Foreskin keratinocyte (primary cell): ENCODE measurements at places on chromosomes 16 and 17.
A peak's percentile ranks its signal among the peaks of the same experiment; 100 is the strongest.

DNA sequence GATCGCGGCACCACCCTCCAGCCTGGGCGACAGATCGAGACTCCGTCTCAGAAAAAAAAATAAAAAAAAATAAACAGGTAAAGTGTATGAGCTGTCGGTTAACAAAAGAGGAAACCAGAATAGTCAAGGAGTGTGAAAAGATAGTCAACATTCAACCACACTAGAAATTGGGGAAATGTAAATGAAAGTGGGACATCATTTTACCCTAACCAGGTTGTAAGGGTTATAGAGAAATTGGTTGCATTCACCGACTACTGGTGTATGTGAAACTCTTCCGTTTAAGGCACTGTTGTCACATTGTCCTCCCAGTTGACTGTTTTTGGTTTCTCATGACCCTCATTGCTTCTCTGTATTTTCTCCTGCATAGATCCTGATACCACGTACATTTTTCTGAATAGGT, 62.8 kb downstream of the RABEP1 start:
- DNase-seq: no peak

DNA sequence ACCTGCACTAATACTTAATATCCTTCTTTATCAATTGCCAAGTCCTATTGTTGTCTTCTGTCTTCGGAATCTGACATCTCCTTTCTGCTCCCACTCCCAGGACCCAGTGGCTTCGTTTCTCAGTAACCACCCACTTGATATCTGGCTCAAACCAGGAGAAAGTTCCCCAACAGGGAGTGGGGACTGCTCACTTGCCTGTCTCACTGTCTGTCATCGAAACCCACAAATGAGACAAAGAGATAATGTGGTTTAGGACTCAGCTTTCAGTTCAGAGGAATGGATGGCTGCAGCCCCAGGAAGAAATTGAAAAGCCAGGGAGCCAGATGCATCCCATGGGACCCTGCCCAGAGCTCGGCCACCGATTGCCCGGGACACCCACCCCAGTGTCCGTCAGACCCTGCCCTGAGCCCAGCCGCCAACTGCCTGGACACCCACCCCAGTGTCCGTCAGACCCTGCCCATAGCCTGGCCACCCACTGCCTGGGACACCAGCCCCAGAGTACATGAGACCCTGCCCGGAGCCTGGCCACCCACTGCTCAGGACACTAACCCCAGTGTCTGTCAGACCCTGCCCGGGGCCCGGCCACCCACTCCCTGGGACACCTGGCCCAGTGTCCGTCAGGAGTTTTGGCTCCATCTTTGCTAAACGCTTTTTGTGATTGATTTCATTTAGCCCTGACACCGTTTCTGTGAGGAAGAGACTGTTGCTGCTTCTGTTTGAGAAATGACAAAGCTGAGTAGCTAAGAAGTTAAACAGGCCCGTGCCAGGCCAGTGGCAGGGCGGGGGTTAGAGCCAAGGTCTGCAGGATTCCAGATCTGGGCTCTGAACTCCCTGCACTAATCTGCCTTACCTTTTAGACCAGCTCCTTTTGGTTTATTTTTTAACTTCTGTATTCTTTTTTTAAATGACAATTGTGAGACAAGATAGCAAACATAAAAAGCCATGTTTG, 251.4 kb downstream of the PHKB start:
- no peak for DNase-seq

- DNase-seq: no peak
Observed at GRCh38 chr16:49698931-49699840, 156.7 kb downstream of the ZNF423 start.

DNA sequence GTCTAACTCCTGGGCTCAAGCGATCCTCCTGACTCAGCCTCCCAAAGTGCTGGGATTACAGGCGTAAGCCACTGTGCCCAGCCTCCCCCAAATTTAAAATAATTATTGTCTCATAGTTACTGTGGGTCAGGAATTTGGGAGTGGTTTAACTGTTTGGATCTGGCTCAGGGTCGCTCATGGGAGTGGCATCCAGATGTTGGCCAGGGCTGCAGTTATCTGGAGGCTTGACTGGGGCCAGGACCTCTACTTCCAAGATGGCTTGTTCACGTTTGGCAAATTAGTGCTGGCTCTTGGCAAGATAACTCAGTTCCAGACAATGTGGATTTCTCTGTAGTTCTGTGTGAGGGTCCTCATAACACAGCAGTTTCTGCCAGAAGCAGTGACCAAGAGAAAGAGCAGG, 8.0 kb downstream of the TEN1 start:
- DNase-seq: no peak

GRCh38 chr17:63966646-63967264, 6.0 kb downstream of the SCN4A start:
- DNase-seq: no peak

DNA sequence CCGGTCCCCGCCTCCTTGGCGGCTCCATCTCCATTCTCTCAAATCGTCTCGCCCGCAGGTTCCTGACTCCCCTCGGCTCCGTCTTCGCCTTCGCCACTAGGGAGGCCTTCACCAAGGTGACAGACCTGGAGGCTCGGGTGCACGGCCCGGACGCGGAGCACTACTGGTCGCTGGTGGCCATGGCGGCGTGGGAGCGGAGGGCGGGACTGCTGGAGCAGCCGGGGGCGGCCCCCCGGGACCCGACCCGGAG, 862 bp downstream of the GLTPD2 start:
- no peak for DNase-seq

DNA sequence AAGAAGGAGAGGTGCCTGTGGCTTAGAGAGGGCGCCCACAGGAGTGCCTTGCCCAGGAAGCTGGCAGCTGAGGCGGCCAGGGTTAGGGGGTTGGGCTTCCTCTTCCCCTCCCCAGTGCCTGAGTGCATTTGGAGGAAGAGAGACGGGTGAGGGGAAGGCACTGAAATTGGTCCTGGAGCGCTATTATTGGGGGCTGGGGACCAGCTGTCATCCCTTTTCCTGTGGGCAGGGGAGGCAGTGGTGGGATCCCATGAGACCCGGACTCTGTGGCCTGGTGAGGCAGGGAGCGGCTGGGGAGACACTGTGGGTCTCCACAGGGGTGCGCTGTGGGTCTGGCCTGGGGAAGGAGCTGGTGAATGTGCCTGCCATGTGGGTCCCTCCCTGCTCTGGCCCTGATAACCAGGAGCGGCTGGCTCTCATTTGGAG, 259.7 kb downstream of the SEC14L1 start:
- DNase-seq: no peak

DNA sequence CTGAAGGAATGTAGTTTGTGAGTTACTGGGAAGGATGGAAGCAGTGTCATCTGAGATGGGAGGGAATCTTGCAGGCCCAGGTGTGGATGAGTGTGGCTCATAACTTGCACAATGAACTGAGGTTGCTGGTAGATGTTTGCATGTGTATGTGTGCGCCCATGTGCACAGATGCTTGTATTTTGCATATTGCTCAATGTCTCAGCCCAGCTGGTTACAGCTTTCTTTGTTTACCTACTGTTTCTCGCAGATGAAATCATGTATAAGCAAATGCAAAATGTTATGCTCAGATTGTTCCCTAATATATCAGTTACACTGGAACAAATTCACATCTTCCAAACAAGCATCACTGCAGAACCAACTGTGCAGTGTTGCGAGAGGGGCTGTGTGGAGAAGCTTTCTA, 452.2 kb upstream of the EEF2KMT start:
- DNase-seq: no peak

DNA sequence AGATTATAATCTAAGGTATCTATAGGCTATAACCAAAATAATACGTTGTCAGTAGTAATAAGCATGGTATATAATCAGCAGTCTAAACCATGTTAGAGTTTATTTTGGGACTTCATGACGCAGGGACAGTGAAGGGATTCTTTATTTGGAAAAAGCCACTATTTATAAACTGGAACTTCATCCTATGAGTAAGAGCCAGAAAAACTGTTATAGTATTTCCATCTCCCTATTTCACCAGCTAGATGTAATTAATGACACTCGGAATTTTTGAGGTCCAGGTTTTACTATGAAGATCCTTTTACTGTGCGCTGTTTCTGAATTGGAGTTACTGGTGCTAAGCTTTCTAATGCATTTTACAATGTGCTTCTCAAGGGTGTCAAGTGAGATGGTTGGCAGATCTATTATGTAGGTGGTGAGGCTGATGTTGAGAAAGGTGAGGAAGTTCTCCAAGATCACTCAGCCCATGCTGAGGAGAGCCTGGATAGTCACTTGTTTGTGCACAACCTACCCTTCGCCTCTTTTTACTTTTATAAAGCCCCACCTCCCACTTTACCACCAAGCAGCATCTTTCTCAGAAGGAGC, 149.3 kb downstream of the MSI2 start:
- DNase-seq: no peak

DNA sequence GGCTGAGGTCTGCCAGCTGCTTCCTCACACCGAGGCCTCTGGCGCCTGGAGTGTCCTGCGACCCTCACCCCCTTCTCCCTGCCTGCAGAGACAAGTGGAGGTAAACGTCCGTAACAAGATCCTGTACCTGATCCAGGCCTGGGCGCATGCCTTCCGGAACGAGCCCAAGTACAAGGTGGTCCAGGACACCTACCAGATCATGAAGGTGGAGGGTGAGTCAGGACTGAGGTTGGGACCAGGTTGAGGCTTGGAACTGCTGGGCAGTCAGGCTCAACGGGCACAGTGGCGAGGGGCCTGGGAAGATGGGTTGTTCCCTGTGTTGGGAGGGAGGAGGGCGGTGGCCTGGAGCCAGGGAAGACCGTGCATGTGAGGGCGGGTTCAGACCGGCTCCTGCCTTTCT, 4.8 kb downstream of the HGS start:
- DNase-seq: no peak

DNA sequence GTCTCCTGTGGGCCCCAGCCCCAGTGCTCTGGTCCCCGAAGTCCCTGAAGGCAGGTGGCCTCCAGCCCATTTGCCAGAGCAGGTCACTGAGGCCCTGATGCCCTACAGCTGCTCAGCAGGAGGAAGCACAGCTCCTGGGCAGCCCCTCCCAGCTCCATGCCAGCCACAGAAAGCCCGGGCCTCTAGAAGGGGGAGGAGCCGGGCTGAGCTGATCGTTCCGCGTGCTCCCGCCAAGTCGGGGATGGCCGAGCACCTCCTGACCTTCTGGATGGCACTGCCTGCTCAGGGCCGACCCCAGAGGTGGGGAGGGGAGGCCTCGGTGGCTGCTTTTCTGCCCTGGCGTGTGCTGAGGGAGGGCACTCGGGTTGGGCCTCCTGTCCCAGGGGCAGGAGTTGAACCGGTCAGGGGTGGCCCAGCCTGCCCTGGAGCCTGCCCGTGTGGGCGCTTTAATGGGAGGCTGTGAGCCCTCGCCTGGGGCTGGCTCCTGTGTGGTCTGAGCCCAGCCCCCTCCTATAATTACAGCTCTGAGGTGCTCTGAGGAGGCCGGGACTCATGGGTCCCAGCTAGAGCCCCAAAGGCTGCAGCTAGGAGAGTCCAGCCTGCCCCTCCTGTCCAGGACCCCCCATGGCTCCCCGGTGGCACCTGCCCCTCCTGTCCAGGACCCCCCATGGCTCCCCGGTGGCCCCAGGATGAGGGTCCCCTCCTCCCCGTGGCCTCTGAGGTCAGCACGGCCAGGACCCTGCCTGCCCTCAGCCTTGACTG, 29.7 kb downstream of the ZFPM1 start:
- no peak for DNase-seq

DNA sequence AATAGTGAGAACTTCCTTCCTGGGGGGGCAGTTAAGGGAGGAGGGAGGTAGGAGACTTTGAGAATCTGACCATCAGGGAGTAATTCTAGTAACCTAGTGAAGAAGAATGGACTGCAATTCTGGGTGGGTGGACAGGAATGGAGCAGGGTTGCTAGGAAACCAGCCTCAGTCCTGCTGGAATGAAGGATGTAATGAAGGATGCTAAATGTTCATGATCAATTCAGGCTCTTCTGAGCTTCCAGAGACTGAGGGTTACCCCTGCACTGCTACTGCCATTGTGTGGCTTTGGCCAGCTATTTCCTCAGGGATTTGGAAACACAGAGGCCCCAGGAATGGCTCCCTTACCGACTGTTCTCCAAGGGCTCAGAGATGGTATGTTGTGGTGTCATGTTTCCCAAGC, 116.4 kb downstream of the UTP18 start:
- no peak for DNase-seq

GRCh38 chr16:8087597-8088289, 502.6 kb downstream of the TMEM114 start:
- DNase-seq: no peak

- peak; percentile 67 for DNase-seq
Observed at GRCh38 chr17:6374761-6375312, 60.1 kb downstream of the AIPL1 start.

DNA sequence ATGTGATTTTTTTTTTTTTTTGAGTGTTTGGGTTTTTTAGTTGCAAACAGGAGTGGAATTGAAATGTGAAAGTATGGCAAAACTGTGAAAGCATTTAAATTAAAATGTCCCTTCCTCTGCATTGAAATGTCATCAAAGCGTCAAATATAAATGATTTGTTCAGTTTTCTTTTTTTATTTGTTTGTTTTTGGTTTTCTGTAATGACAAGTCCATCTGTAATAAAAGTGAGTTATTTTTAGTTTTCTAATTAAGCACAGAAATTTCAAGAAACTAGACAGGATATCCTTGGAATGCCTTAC, 1.9 kb upstream of the TOB1 start:
- DNase-seq: no peak

- DNase-seq: no peak
Observed at GRCh38 chr16:27149986-27150385, 53.3 kb upstream of the KDM8 start.

DNA sequence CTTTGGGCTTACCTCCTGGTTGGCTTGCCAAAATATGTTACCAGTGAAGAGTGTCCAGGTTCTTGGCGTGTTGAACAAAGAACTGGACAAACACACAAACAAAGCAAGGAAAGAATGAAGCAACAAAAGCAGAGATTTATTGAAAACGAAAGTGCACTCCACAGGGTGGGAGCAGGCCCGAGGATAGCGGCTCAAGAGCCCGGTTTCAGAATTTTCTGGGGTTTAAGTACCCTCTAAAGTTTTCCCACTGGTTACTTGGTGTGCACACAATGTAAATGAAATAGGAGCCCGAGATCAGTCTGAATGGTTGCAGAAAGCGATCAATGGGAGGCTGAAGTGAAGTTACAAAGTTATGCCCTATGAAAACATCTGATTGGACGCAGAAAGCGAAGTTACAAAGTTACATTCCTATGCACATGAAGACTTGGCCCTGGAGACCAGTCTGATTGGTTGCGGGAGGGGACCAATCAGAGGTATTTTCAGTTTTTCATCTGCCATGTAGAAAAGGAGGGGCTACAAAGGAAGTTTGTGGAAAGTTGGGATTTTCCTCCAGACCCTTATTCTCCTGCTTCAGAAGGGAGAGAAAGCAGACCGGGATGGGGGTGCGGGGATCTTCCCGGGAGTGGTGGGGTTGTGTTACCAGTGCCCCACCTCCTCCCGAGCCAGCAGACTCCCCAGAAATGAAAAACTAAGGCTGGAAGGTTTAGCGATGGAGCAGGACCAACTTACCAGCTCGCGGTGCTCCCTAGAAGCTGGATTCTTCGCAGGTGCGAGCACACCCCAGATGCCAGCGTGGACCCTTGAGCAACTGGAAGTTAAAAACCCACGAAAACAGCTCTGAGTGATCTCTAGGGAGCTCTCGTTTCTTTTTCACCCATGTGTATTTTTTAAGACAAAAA, at the start of gene SLFN12:
SLFN12 (minus strand) TSS at position 325 of the 899 bp plus-strand sequence. CDS start 9,472 bp downstream, outside the sequence.
- peak; percentile 88 for DNase-seq
